Colonic mucosa (tissue), 4 donors: ENCODE measurements at places on chromosomes 2 and 18.

GRCh38 chr2:107932979-107933378, 53.3 kb upstream of the SLC5A7 start:
- DNase-seq: no peak

DNA sequence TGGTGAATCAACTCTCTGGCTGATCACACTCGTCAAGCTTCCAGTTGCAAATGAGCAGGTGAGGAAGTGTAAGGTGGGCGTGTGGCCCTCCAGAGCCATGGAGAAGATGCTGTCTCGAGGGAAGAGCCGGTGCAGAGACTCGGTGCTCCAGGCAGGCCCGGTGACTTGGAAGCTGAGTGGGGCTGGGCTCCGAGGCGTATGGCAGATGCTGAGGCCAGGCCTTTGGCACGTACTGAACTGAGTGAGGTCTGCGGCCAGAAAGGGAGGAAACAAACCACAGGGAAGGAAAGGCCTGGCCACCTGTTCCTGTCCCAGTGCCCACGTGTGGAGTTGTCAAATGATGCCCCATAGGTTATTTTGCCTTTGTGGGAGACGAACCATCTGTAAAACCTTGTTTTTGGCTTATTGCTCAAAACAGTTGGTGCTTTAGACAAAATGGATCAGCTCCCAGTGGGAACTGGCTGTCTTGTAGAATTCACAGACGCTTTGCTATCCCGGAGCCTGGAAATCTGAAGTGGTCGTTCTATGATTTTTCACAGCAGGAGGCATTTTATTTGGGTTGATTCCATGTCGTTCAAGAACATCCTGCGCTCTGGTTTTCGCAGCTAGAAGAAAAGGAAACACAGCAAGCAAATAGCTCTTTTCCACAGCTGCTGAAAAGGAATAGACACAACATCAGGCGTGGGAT, 117.5 kb upstream of the TMEM18 start:
- DNase-seq: no peak

- DNase-seq: peak; percentile 78
These were observed 2.4 kb upstream of the HOXD8 start for GRCh38 chr2:176126929-176127773.

- no peak for DNase-seq
These were observed 21.6 kb downstream of the ADCY3 start for GRCh38 chr2:24898122-24899109.

DNA sequence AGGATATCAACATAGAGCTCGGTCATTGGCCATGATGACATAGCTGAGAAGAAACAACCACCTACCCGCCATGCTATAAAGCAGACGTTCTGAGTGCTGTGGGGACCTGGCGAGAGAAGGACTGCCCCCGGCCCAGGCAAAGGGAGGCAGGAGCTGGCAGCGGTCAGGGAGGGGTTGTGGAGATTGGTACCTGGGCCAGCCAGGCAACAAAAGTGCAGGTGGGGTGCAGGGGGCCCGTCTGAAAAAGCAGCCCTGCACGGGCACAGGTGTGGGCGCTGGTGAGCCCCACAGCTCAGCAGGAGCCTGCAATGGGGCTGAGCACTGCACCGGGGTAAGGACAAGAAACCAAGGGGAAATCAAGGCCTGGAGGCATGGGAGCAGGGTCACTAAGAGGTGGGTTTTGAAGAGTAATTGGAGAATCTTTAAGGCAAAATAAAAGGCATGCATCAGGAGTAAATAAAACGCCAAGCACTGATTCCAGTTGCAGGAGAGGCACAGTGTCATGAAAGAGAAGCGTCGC, 464.0 kb downstream of the EIPR1 start:
- no peak for DNase-seq

DNA sequence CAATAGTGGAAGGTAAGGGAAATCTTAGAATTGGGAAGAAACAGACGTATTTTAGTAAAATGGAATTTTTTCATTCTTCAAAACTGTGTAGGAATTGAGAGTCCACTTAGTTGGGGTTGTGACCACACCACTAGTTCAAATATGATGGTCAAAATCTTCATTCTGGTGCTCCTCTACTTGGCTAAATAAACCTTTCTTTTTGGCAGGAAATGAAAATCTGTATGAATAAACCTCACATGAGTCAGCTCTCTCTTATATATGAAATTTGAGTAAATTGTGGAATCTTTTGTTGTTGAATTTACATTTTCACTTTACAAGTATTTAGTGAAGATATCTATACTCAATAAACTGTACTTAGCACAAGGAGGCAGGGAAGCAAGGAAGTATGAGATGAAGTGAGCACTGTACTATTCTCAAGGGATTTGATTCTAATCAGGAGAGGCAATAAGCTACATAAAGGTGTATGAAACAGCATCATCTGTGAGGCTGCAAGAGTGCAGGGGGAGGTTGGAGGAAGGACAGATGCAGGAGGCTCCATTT, 20.5 kb downstream of the IL18R1 start:
- DNase-seq: no peak

GRCh38 chr18:34242739-34243138, 18.0 kb upstream of the NOL4 start:
- no peak for DNase-seq

GRCh38 chr2:132586101-132586511, 83.9 kb downstream of the LYPD1 start:
- peak; percentile 3 for DNase-seq

DNA sequence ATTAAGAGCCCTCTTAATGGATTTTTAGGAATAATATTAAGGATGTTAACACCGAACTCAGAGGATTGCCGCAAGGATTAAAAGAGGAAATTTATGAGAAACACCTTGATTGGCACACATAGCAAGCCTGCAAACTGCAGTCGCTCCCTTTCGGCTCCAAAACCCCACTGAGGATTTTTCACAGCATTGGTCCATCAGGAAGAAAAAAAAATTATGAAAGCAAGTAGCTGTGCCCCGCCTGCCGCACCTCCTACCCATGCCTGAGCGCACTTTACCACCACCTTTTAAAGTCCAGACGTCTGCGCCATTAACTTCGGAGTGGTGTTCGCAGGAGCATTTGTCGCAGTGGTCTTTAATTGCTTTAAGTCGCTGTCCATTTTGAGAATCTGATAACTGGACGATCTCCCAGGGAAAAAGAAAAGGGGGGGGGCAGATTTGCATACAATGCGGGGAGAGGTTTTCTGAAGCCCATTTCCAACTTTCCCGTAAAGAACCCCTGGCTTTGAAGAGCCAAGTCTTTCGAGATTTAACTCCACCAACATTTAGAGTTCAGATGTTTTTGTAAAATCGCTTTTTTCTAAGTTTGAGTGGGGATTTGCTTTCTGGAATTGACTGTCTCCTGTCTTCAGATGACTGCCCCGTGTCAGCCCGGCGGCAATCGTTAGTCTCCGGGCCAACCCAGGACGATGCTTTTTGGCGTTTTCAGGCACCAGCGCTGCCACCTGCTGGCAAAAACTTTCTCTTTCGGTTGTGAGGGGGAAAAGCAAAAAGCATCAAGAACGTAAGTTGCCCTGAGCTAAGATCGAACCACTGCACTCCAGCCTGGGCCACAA, 913 bp upstream of the TRABD2A start:
- peak; percentile 94 for DNase-seq

DNA sequence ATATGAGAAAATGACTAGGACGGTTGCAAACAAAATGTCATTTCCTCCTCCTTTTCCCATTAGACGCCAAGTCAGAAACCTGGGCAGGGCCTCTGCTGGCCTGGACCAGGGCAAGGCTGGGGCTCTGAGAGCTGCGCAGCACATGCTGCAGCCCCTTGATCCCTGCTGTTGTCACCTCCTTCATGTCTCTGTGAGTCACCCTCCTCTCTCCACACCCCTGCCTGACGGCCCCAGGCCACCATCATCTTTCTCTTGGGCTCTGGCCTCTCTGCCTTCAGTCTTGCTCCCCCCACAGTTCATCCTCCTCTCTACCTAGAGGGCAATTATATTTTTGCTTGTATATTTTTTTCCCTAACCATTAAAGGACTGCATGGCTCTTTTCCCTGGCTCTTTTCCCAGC, 10.0 kb downstream of the FLACC1 start:
- no peak for DNase-seq

DNA sequence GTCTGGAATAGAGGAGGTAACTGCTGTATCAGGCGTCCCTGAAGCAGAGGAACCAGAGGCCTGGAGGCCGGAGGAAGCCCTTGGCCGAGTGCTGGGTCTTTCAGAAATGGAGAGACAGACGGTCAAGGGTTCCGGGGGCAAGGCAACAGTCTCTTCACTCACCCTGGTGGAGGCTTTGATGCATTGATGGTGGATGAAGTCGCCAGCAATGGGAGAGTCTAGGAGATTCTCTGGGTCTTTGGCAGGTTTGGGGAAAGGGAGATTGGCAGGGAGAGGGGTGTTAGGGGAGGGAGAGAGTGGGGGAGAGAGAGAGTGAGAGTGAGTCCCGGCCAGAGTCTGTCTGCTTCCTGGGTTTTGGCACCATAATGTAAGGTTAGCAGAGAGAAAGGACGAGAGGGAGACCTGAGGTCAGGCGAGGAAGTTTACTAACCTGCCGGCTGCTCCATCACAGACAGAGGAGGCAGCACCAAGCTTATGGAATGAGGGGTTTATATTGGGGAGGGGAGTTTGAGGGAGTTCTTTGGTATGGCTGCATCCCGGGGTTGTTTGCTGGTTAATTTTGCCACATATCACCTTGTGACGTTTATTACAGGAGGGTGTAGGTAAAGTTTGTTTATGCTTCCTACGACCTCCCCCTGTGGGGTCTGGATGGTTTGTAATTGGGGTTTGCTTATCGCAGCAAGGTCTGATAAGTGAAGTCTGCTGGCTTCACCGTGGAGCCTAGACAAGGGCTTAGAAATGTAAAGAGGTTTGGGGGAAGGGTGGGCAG, 19.6 kb downstream of the COMMD1 start:
- DNase-seq: no peak

GRCh38 chr2:29246383-29247300, 131.4 kb downstream of the CLIP4 start:
- DNase-seq: no peak

- no peak for DNase-seq
These were observed 45.6 kb upstream of the ITGB6 start for GRCh38 chr2:160245614-160246155.

- DNase-seq: no peak
These were observed 164.8 kb downstream of the MYCN start for GRCh38 chr2:16104949-16105668.

DNA sequence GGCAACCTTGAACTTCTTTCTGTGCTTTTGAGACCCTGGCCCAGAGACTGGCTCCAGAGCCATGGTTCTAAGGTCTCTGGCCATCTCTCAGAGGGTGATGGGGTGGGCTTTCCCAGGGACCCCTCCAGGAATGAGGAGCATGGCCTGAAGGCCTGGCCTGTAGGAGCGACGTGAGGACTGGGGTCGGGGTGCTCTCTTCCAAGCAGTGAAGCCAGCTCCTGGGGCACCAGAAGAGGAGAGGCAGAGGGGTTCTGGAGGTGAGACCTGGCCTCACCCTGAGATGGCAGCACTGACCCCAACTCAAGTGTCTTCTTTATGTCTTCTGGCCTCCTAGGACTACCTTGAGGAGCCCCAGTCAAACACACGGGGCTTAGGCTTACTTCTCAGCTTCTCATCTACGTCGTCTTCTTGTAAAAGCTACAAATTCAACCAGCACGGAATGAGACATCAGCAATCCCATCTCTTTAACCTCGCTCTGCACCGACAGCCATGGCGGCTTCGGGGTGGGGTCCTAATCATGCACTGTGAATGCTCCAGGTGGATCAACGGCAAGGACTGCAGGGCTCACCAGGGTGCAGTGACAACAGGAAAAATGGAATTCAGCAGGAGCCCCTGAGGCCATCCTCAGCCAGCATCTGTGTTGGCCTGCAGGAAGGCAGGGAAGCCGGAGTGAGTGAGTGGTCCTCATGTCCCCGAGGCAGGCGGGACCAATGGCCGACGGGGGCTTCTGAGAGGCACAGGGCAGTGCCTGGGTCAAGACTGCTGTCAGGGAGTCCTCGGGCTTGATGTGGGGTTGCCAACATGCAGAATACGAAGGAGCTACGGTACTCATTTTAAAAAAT, 214.1 kb downstream of the HDAC4 start:
- DNase-seq: no peak

DNA sequence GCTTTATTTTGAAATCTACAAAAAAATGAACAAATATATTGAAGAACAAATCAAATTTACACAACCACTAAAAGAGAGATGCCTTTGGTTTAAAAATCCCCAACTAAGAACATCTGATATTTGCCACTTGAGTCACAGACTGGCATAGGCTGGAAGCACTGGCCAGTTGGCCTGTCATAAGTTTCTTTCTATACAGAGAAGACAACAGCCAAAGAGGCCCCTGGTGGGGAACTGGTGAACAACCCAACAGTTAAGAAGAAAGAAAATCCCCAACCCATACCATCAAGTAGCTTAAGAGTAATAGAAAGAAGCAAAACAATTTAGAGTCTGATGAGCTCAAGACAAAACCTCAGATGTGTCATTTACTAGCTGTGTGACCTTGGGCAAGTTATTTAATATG, 45.5 kb downstream of the OSR1 start:
- no peak for DNase-seq

DNA sequence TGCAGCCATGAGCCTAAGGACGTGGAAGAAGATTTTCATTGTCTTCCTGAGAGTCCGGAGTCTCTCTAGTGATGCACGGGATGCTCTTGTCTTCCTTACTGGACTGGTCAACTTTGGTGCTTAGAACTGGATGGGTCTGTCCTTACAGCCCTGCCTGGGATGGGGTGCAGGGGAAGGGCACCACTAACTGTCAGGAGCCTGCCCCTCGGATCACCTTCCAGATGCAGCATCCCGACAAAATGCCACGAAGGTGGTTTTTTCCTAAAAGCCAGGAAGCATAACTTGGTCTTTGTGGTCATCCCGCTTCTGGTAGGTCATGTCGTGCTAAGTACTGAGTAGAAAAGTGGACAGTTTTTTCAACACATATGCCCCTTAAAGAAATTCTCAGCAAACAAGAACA, 207.4 kb upstream of the TWIST2 start:
- no peak for DNase-seq

- DNase-seq: no peak
These were observed 259.1 kb downstream of the PRKCE start for GRCh38 chr2:45910473-45911060.

DNA sequence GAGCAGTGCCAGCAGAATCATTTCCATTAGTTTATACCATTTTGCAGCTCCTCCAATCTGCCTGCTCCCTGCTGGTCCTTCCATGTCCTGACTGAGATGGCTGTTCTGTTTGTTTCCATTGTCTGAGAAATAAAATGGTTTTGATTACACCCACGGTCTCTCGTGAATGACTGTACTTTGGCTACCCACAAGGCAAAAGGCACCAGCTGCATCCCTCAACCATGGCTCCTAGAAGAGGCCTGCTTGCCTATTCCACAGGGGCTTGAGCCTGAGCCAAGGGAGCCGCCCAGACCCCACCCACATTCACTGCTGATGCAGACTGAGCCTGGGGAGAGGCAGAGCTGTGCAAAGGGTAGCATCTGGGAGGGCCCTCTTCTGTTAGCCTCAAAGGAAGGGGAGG, 31.2 kb downstream of the MARCHF4 start:
- no peak for DNase-seq

DNA sequence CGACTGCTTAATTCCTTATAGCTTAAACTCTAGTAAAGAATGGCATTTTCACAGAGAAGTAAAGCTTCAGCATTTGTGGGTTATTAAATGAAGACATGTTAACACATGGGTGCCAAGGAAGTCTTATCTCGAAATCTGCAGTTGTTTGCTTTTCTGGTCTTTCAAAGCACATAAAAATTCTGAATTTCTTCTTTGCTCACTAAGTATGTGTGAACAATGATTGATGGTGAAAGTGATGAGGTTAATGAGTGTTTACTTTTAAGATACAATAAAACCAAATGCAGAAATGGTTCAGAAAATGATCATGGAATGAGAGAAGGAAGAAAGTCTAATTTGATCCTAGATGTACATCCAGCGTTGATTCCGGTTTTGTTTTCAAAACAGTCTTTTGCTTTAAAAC, 234.6 kb upstream of the RAB12 start:
- no peak for DNase-seq
